ENCODE measurements at places on chromosomes 7 and 10.

DNA sequence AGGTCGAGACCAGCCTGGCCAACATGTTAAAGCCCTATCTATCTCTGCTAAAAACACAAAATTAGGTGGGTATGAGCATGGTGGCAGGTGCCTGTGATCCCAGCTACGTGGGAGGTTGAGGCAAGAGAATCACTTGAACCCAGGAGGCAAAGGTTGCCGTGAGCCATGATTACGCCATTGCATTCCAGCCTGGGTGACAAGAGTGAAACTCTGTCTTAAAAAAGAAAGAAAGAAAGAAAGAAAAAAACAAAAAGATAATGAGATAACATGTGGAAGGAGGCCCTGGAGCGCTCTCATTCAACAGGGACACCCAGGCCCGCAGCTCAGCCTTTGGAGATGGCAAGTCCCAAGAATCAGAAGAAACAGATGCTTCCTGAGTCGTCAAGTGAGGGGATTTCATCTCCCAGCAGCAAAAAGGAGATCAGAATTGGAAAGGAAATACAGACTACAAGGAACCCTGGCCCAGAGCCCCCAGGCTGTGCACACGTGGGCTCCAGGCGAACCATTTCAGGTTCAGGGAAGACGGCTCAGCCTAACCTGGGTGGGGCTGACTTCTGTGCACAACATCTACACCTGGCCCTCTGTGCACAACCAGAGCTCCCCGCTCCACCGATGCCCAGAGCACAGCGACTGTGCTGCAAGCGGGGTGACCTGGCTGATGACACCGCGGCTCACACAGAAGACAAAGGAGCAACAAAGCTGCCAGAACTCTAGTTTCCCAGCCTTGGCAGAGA lies 33.3 kb downstream of the GNA12 start:
- DNase-seq: no peak

- no peak for DNase-seq
Observed at GRCh38 chr10:45371560-45371959, 2.5 kb upstream of the ALOX5 start.

DNA sequence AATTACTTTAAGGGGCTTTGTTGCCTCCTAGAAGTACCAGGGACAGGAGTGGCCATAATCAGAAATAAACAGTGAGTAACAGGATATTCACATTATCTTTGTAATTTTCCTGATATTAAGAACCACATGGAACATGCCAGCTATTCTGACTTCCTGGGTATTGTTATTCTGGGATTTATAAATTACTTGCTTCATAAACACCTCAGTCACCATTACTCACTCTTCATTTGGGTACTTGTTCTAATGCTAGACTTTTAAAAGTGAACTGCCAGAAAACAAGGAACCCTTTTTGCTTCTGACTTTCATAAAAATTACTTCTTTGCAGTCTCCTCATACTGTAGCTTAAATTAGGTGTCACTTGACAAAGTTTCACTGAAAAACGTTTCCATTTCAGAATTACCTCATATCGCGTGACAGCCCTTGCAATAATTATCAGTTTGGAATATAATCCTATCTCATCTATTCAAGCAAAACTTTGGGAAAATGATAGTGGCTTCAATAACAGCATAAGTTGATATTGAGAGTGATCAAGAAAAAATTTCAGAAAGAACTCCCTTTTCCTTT lies 29.8 kb downstream of the CABCOCO1 start:
- no peak for DNase-seq

DNA sequence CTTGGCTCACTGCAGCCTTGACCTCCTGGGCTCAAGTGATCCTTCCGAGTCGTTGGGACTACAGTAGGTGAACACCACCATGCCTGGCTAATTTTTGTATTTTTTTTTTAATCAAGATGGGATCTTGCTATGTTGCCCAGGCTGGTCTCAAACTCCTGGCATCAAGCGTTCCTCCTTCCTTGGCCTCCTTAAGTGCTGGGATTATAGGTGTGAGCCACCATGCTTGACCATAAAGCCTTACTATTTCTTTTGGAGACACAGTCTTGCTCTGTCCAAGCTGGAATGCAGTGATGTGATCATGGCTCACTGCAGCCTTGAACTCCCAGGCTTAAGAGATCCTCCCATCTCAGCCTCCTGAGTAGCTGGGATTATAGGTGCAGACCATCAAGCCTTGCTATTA lies 12.6 kb downstream of the TFAM start:
- DNase-seq: no peak

GRCh38 chr10:120749856-120750566 lies 101.2 kb upstream of the WDR11 start:
- no peak for DNase-seq

- no peak for DNase-seq
Observed at GRCh38 chr10:121841862-121842261, 86.0 kb downstream of the ATE1 start.

DNA sequence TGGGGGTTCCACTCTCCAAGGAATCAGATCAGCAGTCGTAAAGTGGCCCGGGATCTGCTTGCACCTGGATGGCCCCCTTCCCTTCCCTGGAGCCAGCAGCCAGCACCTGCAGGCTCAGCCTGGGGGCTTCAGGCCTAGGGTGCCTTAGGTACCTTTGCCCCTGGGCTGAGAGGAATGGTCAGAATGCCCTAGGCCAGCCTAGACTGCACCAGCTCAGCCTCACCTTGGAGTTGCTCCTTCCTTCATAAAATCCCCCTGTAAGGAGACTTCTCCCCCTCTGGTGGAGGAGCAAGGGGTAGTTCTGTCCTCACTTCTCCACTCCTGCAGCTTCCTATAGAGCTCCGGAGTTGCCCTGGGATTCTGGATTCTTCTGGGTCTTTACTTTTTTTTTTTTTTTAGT lies 32.4 kb upstream of the LBX1 start:
- no peak for DNase-seq

DNA sequence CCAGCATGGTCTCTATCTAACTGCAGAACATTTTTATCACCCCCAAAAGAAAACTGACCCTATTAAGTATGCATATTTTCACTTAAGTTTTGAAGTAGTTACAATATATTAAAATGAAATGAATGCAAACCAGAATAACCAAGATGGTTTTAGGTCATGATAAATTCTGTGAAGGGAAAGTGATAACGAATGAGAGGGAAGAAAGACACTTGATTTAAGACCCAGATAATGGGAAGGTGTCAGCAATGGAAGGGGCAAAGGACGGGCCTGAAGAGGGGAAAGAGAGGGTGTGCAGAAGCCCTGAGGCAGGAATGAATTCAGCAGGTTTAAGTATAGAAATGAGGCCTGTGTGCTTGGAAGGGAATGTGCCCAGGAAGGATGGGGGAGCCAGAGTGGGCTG lies 61.1 kb upstream of the IGFBP3 start:
- DNase-seq: no peak

DNA sequence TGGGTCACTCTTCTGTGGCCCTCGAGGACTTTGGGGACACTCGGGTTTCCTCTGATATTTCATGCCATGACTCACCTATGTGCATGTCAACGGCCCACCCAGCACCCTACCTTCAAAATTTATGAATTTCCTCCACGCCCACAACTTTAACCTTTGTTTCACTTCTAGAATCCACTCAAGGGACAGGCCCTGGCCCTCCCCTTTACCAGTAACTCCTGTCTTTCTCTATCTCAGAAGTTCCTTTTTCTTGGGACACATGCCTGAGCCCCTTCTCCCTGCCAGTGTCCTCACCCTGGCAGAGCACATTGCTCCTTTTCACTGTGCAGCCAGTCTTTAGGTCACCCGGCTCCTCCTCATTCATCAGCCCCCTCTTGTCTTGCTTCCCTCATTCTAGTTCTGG lies 282.5 kb upstream of the KLF6 start:
- no peak for DNase-seq

DNA sequence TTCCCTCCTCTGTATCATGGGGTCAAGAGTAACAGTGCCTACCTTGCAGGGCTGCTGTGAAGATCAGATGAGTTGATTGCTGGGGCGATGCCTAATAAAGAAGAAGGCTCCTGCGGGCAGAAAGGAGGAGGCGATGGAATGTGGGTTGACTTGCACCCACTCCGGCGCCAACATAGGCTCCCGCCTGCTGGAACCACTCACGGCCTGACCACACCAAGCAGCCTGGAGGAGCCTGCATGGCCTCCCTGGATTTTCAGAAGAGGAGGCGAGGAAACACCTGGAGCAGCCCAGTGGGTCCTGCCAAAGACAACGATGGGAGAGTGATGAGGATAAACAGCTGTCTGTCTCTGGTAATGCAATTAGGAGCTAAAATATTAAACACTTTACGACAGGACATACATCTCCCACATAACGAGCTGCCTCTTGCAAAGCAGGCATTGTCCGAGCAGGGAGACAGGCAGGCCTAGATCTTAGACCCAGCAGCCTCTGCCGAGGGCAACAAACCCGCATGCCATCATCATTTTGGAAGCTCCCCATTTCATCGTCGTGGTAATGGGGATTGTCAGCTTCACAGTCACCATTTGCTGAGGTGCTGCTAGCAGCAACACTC lies 302.9 kb upstream of the ZMIZ1 start:
- DNase-seq: no peak

GRCh38 chr10:75395066-75395931 lies 6.3 kb downstream of the ZNF503 start:
- DNase-seq: no peak

GRCh38 chr10:43126759-43127424 lies 11.4 kb upstream of the CSGALNACT2 start:
- DNase-seq: no peak

- DNase-seq: no peak
Observed at GRCh38 chr10:88169037-88169319, 305.6 kb downstream of the PTEN start.

GRCh38 chr7:92742186-92742585 lies 94.2 kb downstream of the CDK6 start:
- DNase-seq: no peak

DNA sequence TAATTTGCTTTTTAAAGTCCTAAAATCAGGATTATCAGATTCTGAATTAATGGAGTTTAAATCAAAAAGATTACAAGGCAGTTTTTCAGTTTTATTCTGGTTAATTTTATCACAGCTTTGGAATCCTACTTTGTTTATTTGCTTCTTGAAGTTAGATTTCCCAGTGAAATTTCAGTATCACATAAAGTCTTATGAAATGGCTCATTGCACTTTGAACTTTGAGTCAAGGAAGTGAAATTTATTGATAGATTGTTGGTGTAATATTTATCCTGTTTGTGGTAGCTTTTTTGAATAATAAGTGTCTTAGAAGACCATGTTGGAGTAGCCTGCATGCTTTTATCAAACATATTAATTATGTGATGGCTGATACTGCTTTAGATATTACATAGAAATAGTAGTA lies 92.6 kb downstream of the PTEN start:
- no peak for DNase-seq

GRCh38 chr10:59104186-59104585 lies 72.3 kb upstream of the PHYHIPL start:
- DNase-seq: no peak

DNA sequence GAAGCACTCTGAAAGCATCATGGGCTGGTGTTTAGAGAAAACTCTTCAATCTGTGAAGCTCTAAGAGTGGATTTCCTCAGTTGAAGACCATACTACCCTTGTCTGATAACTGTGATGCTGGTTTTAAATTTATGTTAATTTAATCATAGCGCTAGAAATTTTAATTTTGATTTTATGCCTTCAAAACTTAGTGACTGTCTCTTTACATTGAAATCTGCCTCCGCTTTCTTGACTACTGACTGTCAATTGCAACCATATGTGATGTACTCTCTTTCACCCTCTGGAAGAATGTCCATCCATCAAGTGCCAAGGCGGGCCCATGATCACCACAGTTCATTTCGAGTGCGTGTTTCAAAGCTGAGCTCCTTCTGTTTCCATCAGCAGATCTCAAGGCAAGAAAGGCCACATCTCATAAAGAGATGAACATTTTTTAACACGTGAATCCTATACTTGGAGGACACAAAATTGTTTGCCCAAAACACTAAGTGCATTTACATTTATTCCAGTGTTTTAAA lies 147.1 kb downstream of the ITGA8 start:
- DNase-seq: no peak

- DNase-seq: no peak
Observed at GRCh38 chr7:2420216-2420933, 17.0 kb downstream of the CHST12 start.

- DNase-seq: no peak
Observed at GRCh38 chr10:63265683-63266235, 132.6 kb downstream of the NRBF2 start.

DNA sequence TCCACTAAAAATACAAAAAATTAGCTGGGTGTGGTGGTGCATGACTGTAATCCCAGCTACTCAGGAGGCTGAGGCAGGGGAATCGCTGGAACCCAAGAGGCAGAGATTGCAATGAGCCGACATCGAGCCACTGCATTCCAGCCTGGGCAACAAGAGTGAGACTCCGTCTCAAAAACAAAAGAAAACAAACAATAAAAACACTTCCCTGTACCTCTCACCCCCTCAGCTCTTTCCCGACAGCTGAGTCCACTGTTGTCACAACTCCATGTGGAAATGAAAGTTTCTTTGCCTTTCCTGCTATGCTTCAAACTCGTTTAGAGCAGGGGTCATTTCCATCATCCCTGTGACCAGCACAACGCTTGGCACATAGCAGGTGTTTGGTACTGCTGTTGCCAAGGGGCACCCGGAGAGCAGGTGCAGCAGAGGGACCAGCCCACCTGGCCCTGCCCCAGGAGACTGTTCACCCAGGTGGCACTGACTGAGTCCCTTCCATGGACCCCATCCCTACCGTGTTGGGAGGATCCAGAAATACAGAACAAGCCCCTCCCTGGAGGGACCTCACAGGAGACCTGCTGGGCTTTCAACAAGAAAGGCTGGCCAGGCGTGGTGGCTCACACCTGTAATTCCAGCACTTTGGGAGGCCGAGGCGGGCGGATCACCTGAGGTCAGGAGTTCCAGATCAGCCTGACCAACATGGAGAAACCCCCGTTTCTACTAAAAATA lies 4.9 kb downstream of the TMEM130 start:
- DNase-seq: no peak

DNA sequence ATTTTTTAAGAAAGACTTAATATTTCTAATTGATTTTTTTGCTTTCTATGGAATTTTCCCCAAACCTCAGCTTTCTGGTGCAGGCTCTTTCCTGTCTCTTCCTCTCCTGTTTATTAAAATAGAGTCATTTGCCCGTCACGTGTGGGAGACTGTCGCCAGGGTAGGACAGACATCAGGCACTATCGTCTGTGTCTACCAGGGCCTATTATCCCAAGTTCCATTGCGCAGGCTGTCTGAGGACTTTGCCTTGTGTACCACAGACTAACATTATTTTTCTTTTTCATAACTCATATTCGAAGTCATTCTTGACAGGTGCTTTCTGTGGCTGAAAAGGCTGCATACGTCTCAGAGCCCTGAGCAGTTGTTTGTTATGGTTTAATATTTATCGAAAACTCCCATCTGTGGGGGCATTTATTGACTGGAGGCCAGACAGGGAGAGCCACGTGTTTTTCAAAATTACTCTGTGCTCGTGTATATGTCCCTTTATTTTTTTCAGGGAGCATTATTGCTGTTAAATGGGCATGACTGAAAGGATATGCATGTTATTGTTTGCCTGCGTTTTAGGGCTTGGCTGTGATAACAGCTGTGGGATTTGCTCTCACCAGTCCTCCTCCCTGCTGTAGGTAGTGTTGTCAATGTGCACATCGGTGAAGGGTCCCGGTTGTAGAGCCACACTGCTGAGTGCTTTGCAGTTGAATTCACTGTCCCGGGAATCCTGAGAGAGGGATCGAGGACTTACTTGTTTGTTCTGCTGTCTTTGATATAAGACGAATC lies 89.8 kb downstream of the CAMK1D start:
- no peak for DNase-seq

All from CD4-positive, alpha-beta T cell (primary cell).